ENCODE measurements at places on chromosomes 11 and 22.

DNA sequence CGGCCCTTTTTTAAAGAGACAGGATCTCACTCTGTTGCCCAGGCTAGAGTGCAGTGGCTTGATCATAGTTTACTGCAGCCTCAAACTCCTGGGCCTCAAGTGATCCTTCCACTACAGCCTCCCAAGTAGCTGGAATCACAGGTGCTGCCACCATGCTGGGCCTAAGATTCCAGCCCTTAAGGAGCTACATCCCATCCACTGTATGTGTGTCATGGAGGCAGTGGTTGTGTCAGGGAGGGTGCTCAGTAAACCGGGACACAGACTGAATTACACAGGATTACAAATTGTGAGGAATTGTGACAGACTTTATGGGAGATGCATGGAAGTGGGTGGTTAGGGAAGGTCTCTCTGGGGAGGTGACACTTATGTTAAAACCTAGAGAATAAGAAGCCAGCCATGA, 2.1 kb upstream of the PPIL2 start:
- no peak for DNase-seq

DNA sequence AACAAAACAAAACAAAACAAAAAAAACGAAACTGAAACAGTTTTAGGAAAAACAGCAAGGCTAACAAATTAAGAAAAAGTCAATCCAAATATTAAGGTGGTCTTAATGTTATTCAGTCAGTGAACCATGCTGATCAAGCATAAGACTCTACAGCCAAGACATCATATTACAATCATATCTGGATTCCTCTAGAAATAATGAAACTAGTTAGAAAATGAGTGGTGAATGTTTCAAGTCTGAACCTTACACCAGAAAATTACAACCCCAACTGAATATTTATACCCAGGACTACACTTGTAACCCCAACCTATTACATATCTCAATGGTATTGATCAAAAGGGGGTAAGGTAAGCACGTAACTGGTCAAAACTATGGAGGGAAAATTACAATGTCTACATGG, 48.8 kb downstream of the ACAT1 start:
- DNase-seq: no peak

GRCh38 chr11:95248666-95249467, 17.9 kb upstream of the SESN3 start:
- no peak for DNase-seq

DNA sequence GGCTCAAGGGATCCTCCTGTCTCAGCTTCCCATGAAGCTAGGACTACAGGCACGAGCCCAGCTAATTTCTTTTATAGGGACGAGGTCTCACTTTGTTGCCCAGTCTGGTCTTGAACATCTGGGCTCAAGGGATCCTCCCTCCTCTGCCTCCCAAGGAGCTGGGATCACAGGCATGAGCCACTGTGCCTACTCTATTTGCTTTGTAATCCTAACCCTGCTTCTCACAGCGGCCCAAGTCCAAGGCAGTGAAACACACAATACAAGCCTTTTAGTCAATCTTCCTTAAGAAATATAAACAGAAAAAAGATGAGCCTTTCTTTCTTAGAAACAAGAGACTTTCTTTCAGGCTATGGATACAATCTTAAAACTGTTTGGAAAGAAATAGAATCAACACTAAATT, 115.2 kb upstream of the SORL1-AS1 start:
- DNase-seq: no peak

GRCh38 chr11:17561526-17561925, 14.5 kb downstream of the OTOG start:
- DNase-seq: no peak

DNA sequence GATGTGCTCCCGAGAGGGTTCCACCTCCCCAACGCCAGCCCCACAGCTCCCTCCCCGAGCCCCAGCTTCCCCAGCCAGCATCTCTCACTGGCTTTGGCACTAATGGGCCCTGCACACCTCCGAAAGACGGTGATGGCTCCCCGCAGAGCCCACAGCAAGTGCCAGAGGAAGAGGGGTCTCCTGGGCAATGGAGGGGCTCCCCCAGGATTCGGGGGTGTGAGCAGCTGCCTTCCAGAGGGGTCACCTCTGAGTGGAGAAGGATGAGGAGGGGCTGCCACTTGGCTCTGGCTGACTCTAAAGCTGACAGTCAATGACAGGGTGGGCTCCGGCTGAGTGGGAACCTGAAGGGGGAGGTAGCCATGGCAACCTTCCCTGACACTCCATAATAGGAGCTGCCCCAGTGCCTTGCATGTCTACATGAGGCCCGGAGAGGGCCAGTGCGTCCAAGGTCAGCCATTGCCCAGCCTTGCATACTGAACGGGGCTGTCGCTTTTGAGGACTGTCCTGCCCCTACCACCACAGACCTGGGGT, 98.6 kb upstream of the SYT13 start:
- no peak for DNase-seq

DNA sequence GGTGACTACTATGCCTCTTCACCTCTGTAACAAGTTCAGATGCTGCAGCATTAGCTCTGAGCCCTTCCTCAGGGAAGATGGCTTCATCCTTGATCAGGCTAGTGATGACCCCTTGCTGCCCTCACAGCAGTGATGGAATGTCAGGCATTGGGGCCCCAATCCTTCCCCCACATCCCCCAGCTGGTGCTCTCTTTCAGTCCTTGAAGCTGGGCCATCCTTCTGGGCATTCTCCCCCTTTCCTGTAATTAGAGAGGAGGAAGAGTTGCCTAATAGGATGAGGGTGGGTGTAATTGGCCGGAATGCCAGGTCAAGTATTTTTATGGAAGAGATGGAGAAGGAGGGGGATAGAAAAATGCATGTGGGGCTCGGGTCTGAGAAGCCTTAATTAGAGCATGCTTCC, 62.6 kb downstream of the TRAF6 start:
- no peak for DNase-seq

DNA sequence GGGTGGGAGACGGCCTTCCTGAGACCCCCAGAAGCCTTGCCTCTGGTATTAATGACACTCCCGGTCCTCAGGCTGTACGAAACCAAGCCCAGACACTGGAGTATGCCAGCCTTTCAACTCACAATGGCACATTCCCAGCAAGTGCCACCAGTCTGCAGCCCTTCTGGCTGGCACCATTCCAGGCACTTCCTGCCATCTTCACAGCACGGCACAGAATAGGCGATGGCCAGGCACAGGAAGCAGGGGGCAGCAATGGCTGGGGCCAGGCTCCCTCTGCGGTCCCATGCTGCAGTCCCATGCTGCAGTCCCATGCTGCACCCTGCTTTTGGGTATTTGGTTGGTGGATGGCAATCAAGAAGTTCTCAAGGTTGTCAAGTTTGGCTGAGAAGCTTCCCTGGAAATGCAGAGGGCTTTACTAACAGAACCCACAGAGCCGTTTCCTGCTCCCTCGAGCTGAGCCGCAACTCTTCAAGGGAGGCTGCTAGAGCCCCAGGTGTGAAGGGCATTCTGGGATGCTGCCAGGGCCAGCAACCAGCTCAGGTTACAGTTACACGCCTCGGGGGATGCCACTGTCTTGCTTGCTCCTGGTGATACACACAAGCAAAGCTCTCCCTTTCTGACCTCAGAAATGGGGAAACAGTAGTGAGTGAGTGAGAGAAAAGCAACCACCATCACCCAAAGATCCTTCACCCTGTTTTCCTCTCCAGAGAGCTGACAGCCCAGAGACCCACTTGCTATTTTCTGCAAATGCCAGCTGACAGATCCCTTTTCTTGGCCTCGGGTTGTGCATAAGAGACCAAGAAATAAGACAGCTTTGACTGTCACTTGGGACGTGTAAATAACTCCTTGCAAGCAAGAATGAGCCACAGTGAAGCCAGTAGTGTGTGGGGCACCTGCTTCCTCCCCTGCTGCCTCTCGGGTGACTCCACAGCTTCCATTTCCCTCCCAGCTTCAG, 23.9 kb downstream of the LRFN4 start:
- no peak for DNase-seq

- peak; percentile 36 for DNase-seq
Observed at GRCh38 chr11:91163619-91164451, 941.0 kb upstream of the CHORDC1 start.

- no peak for DNase-seq
Observed at GRCh38 chr11:116911976-116912734, 74.7 kb upstream of the APOA1 start.

GRCh38 chr11:123011510-123011909, 29.9 kb upstream of the BSX start:
- no peak for DNase-seq

GRCh38 chr11:27347359-27348339, 15.4 kb downstream of the CCDC34 start:
- DNase-seq: no peak

GRCh38 chr11:131867457-131868257, 497.2 kb downstream of the NTM start:
- peak; percentile 55 for DNase-seq

- no peak for DNase-seq
Observed at GRCh38 chr11:1204381-1205101, 18.3 kb upstream of the MUC5B start.

GRCh38 chr11:66242095-66242765, 26.2 kb upstream of the RAB1B start:
- no peak for DNase-seq

DNA sequence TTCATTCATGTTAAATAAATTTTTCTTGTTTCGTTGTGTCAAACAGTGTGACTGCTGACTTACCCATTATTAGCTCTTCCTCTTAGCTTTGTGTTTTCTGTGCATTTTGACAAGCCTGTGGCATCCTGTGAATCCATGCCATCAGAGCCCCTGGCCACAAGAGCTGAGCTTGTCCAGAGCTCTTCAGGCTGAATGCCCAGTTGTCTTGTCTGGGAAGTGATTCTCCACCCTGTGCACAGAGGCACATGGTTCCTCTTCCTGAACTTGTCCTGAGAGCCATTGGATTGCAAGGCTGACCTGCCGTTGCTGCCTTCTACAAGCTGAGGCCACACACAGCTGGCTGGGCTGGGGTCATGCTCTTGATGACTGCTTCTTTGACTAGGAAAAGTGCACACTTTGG, 64.1 kb downstream of the PPP6R3 start:
- DNase-seq: no peak

DNA sequence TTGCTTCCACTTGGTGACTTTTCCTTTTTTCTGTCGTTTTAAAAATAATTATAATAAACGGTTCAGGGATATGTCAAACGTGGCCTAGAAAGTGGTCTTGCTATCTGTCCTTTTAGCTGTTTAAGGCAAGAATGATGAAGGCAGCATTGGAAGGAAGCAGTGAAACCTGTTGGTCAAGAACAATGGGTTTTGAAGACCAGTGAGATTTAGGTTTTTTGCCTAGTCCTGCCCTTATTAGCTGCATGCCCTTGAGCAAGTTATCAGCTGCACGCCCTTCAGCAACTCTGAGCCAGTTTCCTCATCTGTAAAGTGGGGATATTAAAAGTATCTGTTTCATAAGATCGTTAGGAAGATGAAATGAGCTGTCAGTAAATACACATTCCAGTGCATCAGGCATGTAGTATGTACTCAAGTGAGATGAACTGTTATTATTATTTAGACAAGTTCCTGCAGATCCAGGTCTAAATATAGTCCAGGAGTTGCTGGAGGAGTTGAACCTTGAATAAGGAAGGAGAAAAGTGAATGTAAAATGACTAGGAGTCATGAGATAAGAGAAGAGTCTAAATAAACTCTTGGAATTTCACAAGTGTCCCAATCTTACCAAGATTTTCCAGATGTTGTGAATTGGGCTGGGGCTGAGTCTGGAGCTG, 90.8 kb upstream of the HSD17B12 start:
- no peak for DNase-seq

- no peak for DNase-seq
Observed at GRCh38 chr11:102112509-102112821, 2.2 kb downstream of the YAP1 start.

GRCh38 chr11:68457898-68458249, 2.7 kb upstream of the PPP6R3 start:
- DNase-seq: no peak

DNA sequence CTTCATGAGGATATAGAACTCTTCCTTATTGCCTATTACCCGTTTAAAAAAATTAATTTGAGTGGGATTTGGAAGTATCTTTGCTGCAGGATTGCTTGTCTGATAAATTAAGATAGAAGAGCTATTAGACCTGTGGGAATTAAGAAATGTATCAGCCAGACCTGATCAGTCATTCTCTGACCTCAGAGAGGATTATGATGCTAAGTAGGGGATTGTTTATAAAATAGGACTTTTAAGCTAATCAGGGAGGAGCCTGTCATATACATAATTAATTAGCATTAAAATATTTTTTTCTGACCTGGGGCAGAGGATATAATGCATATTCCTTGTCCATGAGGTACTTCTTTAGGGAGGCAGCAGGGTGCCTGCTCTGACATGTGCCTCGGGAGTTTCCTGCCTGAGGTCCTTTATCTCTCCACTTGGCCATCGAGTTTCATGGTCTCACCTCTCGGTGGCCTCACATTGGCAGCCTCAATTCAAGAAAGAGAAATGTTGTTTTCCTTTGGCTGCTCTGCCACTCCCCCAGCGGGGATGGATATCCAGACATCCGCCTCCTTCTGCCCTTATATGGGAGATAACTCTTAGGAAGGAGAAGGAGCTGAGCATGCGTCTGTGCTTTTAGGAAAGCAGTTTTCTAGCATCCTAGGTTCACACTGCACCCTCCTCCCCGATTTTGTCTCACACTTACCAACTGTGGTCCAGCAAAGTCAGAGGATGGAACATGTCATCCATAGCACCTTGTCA, 41.1 kb downstream of the DIXDC1 start:
- DNase-seq: peak; percentile 59

GRCh38 chr22:39664485-39665200, 94.1 kb downstream of the CACNA1I start:
- DNase-seq: no peak

DNA sequence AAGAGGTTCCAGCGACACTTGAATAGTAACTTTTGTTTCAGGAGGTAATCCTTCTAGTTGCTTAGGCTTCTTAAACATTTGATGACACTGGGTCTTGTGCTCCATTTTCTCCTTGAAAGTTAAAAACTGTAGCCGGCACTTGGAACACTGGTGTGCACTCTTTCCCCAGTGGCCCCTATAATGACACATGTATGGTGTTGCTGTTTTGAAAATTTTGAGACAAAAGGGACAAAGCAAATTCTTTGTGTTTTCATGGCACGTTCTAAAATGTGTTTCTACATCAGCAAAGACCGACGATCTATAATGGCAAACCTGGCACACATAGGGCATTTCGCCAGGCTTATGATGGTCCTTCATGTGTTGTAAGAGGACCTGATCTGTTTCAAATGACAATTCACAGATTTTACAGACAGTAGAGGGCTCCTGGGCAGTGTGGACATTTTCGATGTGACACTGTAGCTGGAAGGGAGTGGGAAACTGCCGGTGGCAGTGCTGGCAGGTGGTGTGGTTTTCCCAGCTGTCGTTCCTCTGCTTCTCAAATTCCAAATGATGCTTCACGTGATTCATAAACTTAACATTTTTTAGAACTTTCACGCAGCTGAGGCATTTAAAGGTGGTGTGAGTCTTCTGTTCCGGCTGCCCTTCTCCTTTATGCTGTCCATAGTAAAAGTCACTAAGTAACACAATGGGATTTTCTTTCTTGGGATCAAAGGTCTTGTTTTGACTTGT, 20.5 kb downstream of the ZNF280B start:
- DNase-seq: no peak
